CD4-positive, alpha-beta T cell treated with Interleukin-17A for 1 hour (primary cell): ENCODE measurements at places on chromosomes 4 and X.

DNA sequence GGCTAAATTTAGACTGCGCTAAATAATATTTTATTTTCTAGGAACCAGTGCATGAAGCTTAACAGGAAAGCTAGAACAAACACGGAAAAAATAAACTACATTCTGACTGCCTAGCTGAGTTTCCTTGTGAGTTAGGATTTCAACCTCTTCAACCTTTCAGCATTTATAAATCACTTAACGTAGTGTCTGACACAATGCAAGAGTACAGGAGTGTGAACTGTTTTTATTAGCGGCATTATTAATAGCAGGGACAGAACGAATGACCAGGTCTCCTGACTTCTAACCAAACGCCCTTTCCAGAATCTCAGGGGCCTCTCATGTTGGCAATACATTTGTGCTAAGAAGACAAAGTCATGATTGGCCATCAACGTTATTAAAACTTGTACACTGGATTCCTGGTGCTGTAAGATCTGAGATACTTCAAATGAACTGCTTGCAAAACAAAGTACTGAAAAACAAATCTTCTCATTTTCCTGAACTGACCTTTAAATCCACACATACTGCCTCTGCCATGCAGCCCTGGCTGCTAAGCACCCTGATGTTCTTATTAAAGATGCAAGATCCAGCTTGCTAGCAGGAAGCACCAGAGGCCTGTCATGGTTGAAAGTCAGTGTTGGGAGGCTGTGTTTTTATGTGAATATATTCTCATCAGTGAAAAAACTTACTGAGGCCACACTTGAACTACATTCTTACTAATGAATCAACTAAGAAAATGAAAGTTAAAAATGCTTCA lies 380.4 kb upstream of the CPEB2 start:
- no peak for DNase-seq

DNA sequence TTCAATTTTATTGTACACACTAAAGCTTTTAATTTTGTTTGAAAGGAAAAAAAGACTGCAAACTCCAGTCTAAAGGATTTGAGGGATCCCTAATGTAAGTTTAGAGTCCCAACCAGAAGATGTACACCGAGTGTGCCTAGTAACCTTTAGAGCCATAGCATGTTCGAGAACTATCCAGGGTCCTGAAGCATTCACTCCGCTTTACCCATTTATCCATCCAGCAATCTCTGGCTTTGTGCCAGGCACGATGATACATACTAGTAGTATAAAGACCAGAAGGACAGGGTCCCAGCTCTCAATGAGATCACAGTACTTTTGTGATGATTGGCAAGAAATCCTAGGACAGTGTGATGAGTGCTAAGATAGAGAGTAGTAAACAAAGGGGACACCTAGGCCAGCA lies 168.7 kb downstream of the STK32B start:
- DNase-seq = no peak

DNA sequence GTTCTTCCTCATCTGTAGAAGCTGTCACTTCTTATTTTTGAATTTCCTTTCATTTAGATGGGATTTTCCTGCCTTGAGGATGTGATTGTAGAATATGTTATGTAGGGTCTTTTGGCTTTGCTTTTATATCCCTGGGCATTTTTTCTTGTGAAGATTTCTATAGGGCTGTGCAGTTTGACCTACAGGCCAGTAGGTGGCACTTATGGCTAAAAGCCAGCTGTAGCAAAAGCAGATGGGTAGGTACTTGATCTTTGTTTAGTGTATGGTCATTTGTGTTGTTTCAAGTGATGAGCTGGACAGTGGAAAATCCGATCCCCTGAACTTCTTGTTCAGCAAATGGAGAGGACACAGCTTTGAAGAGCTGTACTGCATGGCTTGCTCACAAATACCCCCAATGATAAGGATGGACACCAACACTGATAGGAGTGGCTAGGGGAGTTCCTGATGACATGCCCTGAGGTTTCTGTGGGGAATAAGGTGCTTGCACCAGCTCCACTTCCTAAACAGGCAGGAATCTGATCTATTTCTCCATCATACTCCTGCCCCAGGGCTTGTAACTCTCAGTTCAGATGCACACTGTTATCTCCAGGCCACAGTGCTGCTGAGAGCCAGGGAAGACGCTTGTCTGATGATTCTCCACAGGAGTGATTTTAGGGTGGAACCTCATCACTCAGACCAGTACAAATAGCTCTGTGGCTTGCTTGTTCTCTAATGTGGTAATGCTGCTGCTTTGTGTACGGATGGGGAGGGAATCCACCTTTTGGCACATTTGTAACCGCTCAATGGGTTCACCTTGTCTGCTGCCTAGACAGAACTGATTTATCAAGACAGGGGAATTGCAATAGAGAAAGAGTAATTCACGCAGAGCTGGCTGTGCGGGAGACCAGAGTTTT lies 417.1 kb upstream of the MAGEB16 start:
- no peak for DNase-seq

- DNase-seq = peak; percentile 51
These were observed 2.4 kb upstream of the SH3KBP1 start for GRCh38 chrX:19889582-19890342.

DNA sequence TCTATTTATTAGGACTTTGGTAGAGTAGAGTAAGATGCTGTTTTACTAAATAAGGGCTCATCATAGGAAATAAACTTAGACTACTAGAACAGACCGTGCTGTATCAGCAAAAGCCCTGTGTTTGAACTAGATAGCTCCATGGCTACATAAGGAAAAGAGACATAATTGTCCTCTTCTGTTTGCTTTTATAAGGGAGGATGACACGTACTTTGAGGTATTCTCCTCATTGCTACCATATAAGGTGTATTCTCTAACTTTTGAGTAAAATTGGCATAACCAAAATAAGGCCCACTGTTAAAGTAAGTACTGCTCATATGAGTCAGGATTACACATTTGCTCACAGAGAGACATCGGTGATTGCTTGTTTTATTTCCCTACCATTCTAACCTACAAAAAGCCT lies 64.3 kb downstream of the PDLIM5 start:
- DNase-seq = no peak

- DNase-seq = peak; percentile 28
These were observed 101.9 kb downstream of the MAML3 start for GRCh38 chr4:140052050-140052449.

GRCh38 chr4:69876071-69876470 lies 16.1 kb upstream of the SULT1E1 start:
- no peak for DNase-seq

GRCh38 chr4:69823481-69824186 lies 36.3 kb downstream of the SULT1E1 start:
- DNase-seq = peak; percentile 56

DNA sequence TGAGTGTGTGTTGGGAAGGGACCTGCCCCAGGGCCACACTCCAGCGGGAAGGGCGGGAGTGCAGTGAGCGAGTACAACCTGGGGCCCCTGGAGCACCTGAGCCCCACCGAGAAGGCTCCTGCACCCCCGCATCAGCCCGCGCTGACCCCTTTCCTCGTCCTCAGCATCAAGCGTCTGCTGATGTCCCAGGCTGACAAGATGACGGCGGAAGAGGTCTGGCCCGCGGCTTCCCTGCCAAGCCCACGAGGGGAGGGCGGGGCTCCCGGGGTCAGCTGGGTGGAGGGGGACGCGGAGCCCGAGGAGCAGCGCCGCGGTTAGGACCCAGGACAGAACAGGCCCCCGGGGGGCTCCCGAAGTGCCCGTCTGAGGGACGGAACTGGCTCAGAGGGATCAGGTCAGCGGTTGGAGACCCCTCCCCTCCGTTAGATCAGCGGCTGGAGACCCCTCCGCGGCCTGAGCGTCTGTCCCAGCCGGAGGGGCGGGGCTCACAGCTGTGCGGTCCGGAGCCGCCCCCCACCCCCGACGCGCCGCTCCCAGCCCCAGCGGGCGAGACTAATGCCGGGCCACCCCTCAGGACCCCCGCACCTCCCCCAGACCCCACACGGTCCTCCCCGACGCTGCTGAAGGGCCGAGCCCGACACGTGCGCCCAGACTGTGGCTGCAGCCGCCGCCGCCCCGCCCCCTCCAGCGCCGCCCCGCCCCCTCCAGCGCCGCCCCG lies 6.7 kb downstream of the MYL5 start:
- DNase-seq = peak; percentile 69

DNA sequence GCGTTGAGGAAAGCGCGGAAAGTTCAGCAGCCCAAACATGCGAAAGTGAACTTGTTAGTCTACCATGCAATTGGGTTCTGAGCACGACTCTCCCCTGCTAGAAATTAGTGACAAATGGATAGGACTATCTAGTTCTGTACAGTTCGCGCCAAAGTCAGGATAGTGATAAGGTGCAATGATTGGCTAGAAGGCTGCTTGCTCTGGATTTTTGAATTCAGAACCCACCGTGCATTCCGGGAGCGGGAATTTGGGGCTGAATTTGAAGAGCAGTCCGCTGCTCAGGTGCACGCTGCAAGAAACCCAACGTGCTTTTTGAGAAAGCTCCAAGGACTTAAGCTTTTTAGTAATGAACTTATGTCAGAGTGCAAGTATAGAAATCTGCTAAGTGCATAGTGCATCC lies 732 bp upstream of the ESX1 start:
- DNase-seq = no peak

DNA sequence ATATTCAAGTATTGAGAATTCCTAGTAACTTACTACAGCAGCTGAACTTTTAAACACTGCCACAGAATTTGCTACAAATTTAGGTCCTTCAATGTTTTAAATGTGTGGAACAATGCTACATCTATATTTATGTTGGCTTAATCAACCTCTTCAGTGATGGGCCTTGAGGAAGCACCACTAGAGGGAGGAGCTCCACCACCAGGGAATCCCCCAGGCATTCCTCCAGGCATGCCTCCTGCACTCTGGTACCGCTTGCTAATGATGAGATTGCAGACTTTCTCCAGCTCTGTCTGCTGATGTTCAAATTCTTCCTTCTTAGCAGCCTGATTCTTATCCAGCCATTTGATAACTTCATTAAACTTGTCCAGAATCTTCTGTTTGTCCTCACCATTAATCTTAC lies 190.8 kb downstream of the HTR2C start:
- no peak for DNase-seq

GRCh38 chr4:2318885-2319284 lies 57.0 kb upstream of the MXD4 start:
- no peak for DNase-seq

DNA sequence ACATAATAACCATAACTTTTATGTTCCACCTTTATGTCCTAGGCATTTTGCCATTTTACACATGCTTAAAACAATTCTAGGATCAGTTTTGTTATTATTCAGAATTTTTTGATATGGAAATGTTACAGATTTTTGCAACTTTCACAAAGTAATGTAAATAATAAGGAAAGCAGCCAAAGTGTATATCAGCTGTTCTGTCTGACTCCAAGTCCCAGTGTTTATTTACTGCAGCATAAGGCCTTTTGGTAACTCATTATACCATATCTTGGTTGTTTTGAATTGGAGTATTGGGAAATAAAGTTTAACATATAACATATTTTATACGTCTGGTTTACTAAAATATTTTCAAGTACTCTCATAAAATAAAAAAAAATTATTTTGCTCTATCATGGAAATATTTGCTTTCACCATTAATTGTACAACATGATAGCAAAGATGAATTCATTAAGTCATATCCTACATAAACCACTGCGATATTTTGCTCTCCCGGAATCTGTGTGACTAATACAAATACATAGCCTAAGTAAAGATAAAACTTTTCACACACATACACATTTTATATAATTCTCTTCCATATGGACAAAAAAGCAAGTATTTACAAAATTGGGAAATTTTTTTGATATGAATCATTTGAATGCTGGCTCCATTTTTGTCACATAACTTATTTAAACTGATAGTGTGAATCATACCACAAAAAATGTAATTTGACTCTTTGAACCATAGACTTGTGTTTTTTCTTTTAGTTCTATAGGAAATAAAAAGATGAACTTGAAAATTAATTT lies 399.0 kb downstream of the PABPC4L start:
- DNase-seq = no peak

- DNase-seq = peak; percentile 1
These were observed 30.1 kb downstream of the TEX13A start for GRCh38 chrX:105190252-105190853.

DNA sequence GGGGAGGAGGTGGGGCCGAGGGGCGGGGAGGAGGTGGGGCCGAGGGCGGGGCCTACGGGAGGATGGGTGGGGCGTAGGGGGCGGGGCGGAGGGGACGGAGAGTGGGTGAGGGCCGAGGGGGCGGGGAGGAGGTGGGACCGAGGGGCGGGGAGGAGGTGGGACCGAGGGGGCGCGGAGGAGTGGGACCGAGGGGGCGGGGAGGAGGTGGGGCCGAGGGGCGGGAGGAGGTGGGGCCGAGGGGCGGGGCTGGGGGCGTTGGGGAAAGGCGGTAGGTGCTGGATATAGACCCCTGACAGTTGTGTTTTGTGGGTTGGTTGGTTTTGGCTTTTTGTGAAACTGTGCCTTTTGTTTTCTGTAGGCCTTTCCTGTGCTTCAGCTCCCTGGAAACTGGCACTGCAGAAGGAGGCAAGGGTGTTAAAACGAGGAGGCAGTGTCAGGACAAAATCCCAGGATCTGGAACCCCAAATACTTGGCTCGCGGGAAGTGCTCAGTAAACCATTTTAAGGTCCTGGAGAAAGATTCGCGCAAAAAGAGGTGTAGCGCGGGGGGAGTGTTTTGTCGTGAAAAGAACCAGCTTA lies 580 bp upstream of the MMGT1 start:
- peak; percentile 81 for DNase-seq

GRCh38 chrX:136781180-136781797 lies 557 bp upstream of the ARHGEF6 start:
- no peak for DNase-seq

- DNase-seq = no peak
These were observed 130.3 kb downstream of the TBL1X start for GRCh38 chrX:9595174-9595573.

GRCh38 chrX:9420275-9421265 lies 44.3 kb upstream of the TBL1X start:
- DNase-seq = no peak

GRCh38 chr4:170259631-170260153 lies 169.9 kb upstream of the AADAT start:
- peak; percentile 3 for DNase-seq

DNA sequence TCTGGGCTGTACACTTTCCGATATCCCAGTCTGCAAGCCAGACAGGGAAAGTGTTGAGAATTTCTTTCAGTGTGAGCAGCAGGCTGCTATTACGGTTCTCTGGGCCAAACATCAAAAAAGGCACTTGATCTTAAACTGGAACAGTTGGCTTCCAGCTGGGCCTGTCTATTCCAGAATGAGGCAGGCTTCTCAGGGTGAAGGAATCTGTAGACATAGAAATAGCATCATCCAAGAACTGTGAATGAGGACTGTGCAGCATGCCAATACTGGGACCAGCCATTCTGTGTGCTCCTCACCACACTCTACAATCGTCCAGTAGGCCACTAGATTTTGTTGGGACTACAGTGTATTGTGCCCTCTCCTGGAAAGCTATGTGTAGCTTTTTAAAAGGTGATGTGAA lies 31.1 kb downstream of the ART3 start:
- DNase-seq = no peak
